Fibroblast of skin of left biceps (primary cell): ENCODE measurements at places on chromosomes 3 and 15.

GRCh38 chr15:70555713-70556112, 207.6 kb downstream of the UACA start:
- DNase-seq: no peak

- no peak for DNase-seq
Measured at GRCh38 chr3:180983136-180983535, 6.4 kb downstream of the DNAJC19 start.

GRCh38 chr15:64694816-64695215, 80.6 kb downstream of the RBPMS2 start:
- DNase-seq: no peak

- no peak for DNase-seq
Measured at GRCh38 chr3:45503904-45504651, 90.5 kb upstream of the LIMD1 start.

GRCh38 chr3:167372138-167372537, 8.0 kb downstream of the ZBBX start:
- no peak for DNase-seq

- DNase-seq: no peak
Measured at GRCh38 chr3:12349895-12350811, 61.3 kb downstream of the PPARG start.

DNA sequence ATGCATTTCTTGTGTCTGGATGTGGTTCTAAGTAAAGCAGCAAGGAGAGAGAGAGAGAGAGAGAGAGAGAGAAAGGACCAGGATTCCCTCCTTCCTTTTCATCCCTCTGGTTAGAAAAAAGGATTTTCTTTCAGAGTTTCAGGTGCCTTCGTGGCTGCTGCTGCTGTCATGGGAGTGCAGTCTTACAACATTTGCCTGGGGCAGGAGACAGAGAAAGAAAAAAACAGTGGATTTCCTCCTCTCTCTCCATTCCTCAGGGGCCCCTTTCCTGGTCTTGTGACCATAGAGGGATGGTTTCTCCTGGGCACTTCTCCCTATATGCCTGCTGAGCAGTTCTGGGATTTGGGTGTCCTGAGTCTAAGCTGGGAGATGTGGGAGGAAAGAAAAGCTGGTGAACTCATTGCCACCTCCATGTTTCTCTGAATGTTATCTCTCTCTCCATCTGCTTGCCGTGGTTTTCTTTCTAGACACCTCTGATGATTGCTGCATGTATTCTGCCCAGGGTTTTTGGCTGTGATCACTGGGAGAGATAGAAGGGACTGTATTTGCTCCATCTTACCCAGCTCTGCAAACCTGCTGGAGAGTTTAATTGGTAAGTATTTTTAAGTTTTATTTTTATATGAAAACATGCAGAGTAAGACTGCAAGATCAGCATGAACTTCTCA, 142.4 kb upstream of the RGMA start:
- no peak for DNase-seq

DNA sequence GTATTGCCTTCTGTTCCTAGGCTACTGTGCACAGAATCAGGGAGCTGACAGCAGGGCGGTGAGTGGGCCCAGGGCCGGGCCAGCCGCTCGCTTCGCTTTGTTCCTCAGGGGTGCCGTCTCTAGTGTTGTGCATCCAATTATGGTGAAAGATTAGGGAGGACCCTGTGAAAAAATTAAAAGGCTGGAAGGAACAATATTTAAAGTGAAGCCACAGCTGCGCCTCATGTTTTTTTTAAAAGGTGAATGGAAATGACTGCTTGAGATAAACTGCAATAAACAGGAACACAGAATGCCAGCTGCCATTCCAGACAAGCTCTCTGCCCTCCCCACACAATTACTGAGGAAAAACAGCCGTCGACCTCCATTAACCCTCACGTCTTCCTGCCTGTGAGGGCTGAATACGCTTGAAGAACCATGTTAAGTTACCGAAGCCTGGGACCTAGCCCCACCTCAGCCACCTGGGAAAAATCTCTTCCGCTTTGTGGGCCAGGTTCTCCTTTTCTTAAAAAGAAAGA, 132.0 kb upstream of the IL12A start:
- no peak for DNase-seq

- no peak for DNase-seq
Measured at GRCh38 chr15:64324165-64324877, 31.7 kb downstream of the CSNK1G1 start.

GRCh38 chr3:51928438-51928837, 13.3 kb downstream of the RRP9 start:
- DNase-seq: no peak

DNA sequence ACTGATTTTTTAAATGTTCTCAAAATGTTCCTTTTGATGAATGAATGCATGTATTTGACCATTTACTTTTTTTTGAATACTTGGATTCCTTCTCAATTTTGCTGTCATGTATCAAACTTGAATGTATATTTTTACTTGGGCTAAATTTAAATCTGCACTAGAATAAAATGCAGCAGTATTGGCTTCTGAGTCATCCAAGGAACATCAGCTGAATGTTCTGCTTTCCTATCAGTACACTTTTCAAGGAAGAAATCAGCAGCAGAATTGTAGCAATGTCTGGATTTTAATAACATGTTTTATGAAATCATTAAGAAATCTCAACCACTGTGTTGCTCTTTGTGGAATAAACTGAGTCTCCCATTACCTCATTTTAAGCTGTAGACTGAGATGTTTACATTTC, 57.0 kb upstream of the COL6A6 start:
- DNase-seq: no peak

GRCh38 chr3:157323360-157323759, 113.3 kb upstream of the PTX3 start:
- no peak for DNase-seq

GRCh38 chr15:68423359-68424296, 8.3 kb downstream of the ITGA11 start:
- no peak for DNase-seq

DNA sequence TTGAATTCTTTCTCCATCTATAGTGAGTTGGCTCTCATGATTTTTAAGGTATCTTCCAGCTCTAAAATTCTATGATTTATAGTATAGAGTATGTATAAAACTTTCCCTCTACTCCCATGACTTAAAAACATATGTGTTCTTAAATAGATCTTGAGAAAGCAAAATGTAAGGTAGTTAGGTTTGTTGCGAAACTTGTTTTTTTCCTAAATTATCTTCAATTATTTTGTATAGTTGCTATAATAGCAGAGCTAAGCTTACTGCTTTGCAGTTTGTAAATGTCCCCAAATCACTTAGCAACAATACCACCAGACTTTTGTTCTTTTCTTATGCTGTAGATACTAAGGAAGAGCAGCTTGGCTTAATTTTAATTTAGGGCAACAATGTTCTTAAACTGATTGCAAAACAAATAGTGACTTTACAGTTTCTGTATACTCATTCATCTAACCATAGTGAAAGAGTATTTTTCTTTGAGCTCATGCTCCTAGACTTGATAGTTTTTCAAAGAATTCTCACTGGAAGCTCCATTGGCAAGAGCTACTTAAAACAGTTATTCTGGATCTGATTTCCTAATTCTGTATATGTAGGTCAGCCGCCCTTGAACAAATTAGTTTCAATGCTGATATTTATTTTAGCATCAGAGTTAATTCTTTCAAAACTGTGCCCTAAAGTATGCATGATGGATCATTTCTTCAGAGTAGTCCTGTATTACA, 61.2 kb downstream of the LYSMD4 start:
- no peak for DNase-seq

- DNase-seq: no peak
Measured at GRCh38 chr3:127000761-127001160, 17.8 kb downstream of the PLXNA1 start.

DNA sequence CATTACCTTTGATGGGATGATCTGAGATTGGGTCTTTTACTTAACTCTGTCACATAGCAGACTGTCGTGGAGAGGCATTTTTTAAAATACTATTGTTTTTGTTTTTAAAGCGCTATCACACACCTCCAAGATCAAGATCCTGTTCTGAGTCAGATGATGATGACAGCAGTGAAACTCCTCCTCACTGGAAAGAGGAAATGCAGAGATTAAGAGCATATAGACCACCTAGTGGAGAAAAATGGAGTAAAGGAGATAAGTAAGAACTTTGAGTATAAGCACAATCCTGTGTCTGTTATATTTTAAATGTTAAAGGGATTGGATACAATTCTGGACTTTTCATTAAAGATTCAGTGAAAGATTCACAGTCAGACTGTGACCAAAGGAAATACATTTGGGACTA, 18.4 kb upstream of the ZBTB47 start:
- DNase-seq: no peak

GRCh38 chr3:124007186-124007585, 15.3 kb upstream of the ROPN1 start:
- DNase-seq: no peak

DNA sequence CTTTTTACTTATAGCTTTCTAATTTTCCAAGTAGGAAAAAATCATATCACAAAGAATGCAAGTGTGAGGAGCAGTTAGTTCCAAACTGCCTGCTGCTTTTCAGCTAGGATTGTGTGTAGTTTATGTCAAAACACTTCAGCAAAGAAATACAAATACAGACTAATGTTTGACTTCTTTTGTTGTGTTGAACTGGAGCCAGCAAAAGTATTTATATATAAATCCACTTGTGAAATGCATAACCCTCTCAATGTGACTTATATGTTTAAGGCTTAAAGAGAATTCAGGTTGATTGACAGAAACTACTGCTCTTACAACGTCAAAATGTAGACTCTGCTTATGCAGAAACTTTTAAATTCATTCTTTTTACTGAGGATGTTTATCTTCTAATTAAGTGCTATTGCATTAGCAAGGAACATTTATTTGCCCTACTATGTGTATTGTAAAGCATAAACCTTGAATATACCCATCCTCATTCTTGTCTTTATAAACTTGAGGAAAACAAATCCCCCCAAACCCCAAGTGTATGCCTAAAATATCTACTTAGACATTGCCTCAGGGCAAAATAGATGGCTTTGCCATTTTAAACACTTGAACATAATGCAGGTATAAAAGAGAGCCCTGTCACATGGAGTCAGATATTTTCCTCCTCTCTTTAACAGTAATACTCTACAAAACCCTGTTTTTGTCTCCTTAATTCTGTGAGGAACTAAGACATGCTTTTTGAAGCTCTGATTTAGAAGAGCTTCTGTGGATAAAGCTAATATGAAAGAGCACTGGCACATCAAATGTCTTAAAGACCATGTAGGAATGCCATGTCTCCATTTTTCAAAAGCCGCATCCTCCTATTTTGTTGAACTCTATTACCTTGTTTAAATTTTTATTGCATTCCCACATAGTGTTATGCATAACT, 302.8 kb upstream of the TBC1D5 start:
- DNase-seq: no peak

GRCh38 chr3:171558188-171558696, 98.0 kb upstream of the TNIK start:
- no peak for DNase-seq

DNA sequence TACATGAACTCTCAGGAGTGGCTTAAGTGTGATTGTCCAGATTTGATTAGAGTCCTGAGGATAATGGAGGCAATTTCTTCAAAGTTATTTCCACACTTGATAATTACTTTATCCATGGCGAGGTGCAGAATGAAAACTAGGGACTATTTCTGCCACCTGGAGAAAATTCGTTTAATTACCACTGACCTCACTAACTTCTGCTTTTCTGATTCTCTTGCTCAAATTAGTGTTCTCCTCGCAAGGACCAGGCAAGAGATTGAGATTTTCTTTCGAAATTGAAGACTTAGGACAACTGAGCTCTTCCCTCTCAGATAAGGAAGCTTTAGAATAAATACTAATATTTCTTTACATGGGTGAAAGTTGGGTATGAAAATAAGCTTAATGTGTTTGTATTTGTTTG, 135.2 kb downstream of the RYR3 start:
- no peak for DNase-seq

- no peak for DNase-seq
Measured at GRCh38 chr15:92541291-92542200, 114.0 kb downstream of the FAM174B start.

GRCh38 chr15:30870681-30871080, 33.0 kb upstream of the FAN1 start:
- DNase-seq: no peak

DNA sequence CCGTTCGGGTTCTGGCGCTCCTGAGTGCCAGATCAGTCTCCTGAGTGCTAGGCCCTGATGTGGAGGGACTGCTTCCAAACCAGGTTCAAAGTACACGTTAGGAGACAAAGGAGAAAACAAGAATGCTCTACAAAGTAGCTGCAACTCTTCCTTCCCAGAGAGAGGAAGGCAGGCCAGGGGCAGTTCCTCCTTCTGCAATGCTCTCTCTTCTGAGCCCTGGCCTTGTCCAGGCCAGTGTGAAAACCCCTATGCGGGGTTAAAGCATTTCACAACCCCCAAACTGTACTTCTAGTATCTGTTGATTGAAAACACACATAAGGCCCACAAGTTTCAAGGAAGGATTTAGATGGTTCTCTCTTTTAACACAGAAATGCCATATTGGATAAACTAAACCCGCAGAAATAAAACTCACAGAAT, 9.7 kb upstream of the CALML4 start:
- DNase-seq: no peak

DNA sequence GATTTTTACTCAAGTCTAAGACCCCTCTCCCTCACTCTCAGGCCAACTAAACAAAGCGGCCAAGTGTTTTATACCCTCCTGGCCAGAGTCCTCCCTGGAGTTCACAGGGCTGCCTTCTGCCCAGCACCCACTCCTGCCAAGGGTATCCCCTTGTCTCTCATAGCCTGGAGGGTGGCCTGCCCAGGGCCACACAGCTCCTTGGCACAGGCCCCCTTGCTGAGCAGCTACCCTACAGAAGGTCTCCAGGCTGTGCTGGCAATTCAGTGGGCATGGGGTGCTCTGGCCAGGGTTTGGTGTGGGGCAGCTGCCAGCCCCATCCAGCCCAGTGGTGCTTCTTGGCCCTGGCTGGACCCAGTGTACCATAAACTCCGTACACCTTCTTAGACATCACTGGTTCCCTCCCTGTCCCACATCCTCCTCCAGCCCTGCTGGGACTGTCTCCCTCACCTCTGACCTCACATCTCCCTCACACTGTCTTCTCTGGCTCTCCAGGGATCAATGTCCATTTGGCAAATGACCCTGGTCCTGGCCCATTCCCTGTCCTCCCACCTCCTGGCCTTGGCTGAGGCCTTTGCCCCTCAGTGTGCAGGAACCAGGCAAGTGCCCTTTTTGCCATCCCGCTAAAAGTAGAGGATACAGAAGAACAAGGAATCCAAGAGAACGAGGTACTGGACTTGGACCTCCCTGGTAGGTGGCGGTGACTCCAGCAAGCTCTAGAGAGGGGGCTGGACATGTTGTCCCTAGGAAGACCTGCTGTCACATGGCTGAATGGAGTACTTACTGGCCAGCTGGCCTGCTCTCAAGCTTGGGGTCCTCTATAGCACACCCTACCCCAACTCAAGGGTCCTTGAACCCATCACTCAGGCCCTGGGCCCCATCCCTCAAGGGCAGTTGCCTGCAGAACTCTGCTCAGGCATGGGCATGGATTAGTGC, 50.0 kb upstream of the TRPM1 start:
- DNase-seq: no peak

- no peak for DNase-seq
Measured at GRCh38 chr3:182284793-182285192, 508.5 kb upstream of the ATP11B start.
